GM06990 (cell line): ENCODE measurements at places on chromosomes 13 and 19.

- DNase-seq, result no peak
Measured at GRCh38 chr19:4376991-4377781, 23.2 kb downstream of the SH3GL1 start.

DNA sequence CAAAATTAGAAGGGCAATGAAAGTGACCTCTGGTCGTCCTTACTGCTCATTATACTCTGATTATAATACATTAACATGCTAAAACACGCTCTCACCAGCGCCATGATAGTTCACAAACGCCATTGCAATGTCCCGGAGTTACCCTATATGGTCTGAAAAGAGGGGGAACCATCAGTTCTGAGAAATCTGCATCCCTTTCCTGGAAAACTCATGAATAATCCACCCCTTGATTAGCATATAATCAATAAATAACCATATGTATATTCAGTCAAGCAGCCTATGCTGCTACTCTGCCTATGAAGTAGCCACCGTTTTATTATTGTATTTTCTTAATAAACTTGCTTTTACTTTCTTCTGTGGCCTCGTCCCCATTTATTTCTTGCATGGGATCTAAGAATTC lies 24.6 kb upstream of the SLITRK6 start:
- DNase-seq, result no peak

DNA sequence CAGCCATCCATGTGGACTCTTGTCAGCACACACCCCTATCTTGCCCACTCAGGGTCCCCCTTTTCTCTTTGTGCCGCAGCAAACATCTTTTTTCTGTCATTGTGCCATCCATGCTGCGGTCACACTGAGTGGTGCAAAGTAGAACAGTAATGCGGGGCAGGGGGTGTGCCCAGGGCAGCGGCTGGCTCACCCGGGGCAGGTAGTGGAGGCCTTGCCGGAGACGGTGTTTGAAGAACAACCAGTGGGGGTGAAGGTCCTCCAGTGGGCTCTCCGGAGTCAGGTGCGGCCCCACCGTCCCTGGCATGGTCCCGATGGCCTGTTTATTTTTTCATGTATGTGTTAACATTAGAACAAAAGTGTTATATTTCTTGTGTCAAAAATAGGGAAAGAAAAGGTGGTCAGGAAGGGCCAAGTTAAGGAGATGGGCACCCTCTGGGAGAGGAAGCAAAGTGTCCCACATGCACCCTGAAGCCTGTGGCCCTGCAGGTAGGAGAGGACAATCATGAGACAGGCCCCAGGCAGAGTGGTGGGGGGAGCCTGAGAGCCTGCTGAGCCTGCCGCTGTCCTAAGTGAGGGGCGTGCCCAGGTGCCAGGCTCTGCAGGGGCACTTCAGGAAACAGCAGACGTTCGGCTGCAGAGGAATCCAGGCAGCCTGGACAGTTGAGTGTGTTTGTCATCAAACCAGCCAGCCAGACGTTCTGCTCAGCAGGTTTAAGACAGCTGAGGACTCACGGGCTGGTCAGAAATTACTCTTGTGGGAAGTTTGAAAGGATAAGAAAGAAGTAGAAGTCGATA lies 12.3 kb downstream of the TSSK6 start:
- no peak for DNase-seq

DNA sequence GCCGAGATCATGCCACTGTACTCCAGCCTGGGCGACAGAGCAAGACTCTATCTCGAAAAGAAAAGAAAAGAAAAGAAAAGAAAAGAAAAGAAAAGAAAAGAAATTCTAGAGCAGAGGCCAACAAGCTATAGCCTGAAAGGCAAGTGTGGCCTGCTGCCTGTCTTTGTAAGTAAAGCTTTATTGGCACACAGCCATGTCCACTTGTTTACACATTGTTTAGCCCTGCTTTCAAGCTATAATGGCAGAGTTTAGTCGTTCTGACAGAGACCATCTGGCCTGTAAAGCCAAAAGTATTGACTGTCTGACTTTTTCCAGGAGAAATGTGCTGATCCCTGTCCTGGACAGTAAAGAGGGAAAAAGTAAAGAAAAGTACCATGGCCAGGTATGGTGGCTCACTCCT lies 18.3 kb downstream of the NWD1 start:
- no peak for DNase-seq

DNA sequence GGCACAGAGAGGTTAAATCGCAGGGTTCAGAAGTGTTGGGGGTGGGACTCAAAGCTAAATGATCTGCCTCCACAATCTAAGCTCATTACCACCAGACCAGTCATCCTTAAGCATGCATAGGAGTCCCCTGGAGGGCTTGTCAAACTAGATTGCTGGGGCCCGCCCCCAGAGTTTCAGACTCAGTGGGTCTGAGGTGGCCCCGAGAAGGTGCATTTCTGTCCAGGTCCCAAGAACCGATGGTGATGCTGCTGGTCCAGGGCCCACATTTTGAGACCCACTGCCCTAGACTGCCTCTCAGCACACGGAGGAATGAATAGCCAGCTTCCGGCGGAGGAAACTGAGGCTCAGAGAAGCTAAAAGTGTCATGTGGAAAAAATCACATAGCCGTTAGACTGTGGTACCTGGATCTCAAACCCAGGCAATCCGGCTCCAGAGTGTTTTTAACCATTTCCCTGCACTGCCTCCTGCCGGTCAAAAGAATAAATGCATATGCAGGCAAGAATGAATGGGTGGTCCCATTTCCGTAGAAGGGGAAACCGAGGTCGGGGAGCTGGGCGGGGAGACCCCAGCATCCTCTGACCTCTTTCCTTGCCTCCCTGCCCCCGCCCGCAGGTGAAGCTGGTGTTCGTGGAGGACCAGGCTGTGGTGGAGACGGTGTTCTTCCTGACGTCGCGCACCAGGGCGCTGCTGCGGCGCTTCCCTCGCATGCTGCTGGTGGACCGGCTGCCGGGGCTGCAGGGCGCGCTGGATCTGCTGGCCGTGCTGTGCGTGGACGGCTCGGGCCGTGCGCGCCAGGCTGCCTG lies 23.8 kb downstream of the ZSWIM9 start:
- no peak for DNase-seq

DNA sequence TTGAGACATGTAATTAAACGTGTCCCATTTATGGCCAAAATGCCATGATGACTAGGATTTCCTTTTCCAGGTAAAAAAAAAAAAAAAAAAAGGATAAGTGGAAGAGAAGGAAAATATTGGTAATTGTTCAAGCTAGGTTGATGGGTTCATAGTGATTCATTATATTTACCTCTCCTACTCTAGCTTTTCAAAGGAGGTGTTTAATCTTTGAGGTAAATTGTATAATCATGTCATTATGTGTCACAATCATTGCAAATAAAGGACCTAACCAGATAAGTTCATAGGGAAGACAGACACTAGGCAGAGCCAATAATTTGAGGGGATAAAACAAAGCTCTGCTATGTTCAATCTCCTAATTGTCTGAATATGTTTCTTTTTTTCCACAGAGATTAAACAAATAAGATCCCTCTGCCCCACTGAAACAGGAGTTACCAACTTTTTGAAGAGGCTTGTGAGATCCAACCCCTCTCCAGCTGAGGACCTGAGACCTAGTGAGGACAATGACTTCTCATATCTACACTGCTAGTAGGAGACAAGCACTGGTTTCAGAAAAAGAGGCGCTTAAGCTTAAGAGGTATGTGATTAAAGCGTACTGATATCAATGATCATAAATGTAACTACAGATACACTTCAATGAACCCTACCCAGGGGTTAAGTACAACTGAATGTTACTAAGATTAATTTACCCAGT lies 61.4 kb downstream of the USP12 start:
- no peak for DNase-seq

GRCh38 chr13:65650321-65650720 lies 1579.8 kb downstream of the PCDH9 start:
- DNase-seq, result no peak
